ENCODE measurements at places on chromosomes 3 and 15. TPM values are rescaled to one million over a fixed set of nuclear protein-coding genes. Genes with fewer than 3 reads are reported as not detected.

CLDN1 gene
- total RNA-seq, result 28.6 TPM

RTP1 gene
- total RNA-seq, result not detected

TMEM45A gene
- 2.7 TPM for total RNA-seq

NEIL1 gene
- 3.2 TPM for total RNA-seq

KIF23 gene
- 79.0 TPM for total RNA-seq

Measured in A549 treated with ZK216348 at 1 μM for 4 hours (cell line).